Bladder microvascular endothelial cell (primary cell): ENCODE measurements at places on chromosomes 12 and 14. TPM values are rescaled to one million over a fixed set of nuclear protein-coding genes. Genes with fewer than 3 reads are reported as not detected.

Gene KRT74
- not detected in 2 replicates for total RNA-seq

Gene TEX52
- not detected in 2 replicates for total RNA-seq

Gene ZDHHC22
- total RNA-seq, result under 0.01 TPM in 1 of 2 replicates, not detected in the other

Gene TUBA1C
- total RNA-seq, result 160 and 163 TPM in 2 replicates

Gene PZP
- 0.94 and 1.1 TPM in 2 replicates for total RNA-seq

Gene KRT86
- 0.16 TPM in 1 of 2 replicates, not detected in the other for total RNA-seq

Gene TSHR
- not detected in 2 replicates for total RNA-seq

Gene TAS2R7
- not detected in 2 replicates for total RNA-seq

Gene BCL11B
- total RNA-seq, result under 0.01 TPM in 2 replicates

Gene DBX2
- total RNA-seq, result not detected in 2 replicates

Gene LRFN5
- total RNA-seq, result under 0.01 and 0.13 TPM in 2 replicates

Gene REP15
- total RNA-seq, result 0.97 and 12.6 TPM in 2 replicates

Gene SERPINA10
- not detected in 2 replicates for total RNA-seq

Gene CIROP
- not detected in 2 replicates for total RNA-seq

Gene ARL6IP4
- total RNA-seq, result 210 and 234 TPM in 2 replicates

Gene EML5
- total RNA-seq, result under 0.01 and 0.13 TPM in 2 replicates

Gene XPOT
- total RNA-seq, result 31.7 and 58.3 TPM in 2 replicates

Gene PSME2
- total RNA-seq, result 124 and 147 TPM in 2 replicates

Gene CCDC85C
- 11.5 and 15.6 TPM in 2 replicates for total RNA-seq

Gene KRT80
- 0.16 and 1.0 TPM in 2 replicates for total RNA-seq

Gene RND1
- total RNA-seq, result 5.5 and 12.0 TPM in 2 replicates

Gene GZMB
- not detected in 2 replicates for total RNA-seq

Gene HPD
- total RNA-seq, result not detected in 2 replicates

Gene CMA1
- total RNA-seq, result not detected in 2 replicates

Gene SLC7A7
- total RNA-seq, result 6.2 and 6.9 TPM in 2 replicates

Gene PDE3A
- 1.3 and 2.4 TPM in 2 replicates for total RNA-seq

Gene FOXG1
- total RNA-seq, result not detected in 2 replicates

Gene KIF26A
- 7.0 and 18.6 TPM in 2 replicates for total RNA-seq

Gene KRT3
- not detected in 2 replicates for total RNA-seq

Gene ANKRD52
- 8.4 and 33.0 TPM in 2 replicates for total RNA-seq

Gene SMOC1
- total RNA-seq, result 1.7 TPM in 1 of 2 replicates, not detected in the other

Gene PRH2
- total RNA-seq, result 0.19 TPM in 1 of 2 replicates, not detected in the other

Gene OLR1
- total RNA-seq, result under 0.01 TPM in 1 of 2 replicates, not detected in the other

Gene CLEC2A
- not detected in 2 replicates for total RNA-seq

Gene FBXO34
- total RNA-seq, result 16.7 and 21.7 TPM in 2 replicates
